NCI-H2081 treated with DMSO at 0.1 percent for 48 hours (cell line): ENCODE measurements at places on chromosomes 7 and 10.
A peak's percentile ranks its signal among the peaks of the same experiment; 100 is the strongest.

GRCh38 chr7:91414734-91415133 lies 150.5 kb downstream of the FZD1 start:
- no peak for DNase-seq

DNA sequence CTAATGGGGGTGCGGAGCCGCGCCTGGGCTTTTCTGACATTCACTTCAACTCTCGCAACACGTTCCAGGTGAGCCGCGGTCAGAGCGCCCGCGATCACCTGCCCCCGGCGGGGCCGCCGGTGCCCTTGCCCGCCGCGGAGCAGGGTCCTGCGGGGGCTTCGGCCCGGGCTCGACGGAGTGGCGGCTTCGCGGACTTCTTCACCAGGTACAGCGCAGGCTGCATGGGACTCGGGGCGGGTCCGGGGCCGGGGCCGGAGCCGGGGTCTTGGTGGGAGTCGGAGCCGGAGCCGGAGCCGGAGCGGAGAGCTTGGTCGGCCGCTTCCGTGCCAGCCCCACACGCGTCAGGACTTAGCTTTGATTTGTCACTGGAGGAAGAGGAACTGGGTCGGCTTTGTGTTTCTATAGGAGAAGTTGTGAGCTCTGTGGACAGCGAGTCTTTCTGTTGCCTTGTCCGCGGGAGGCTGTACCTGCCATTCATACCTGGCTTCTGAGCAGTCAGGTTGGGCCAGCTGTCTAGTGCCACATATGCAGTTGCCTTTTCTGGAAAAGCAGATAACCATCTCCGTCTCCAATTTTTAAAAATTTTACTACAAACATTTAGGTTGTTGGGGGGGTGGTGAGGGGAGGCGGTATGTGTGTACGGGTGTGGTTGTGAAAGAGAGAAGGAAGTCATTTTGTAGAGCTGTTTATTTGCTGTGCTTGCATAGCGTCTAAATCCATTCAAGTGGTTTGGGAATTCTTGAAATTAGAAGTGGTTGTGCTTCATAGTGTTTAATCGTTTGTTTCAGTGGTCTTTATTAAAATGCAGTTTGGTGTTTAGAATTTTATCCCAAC lies 1.3 kb downstream of the TBC1D12 start:
- DNase-seq, result peak; percentile 10

DNA sequence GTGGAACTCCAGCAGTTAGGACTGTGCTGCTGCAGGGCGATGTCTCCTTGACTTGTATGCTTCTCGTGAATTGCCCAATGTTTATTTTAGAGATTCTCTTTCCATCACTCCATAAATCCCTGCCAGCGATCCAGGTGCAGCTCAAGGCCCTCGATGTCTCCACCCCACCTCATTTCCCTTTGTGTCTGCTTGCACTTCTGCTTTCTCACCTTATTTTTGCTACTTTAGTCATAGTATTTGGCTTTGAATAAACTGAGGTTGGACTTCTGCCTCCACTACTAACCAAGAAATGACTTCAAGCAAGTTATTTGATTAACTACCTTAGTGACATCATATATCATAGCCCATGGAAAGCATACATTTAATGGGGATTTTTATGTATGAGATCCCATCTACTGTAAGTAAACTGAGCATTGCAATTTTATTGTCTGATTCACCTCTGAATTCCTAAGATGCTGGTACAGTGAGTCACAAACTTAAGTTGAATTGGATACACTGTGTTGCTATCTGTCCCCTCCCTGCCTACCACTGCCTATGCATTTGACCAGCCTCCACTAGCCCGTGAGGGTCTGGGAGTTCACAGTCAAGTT lies 255.8 kb downstream of the ABCA13 start:
- DNase-seq, result no peak

DNA sequence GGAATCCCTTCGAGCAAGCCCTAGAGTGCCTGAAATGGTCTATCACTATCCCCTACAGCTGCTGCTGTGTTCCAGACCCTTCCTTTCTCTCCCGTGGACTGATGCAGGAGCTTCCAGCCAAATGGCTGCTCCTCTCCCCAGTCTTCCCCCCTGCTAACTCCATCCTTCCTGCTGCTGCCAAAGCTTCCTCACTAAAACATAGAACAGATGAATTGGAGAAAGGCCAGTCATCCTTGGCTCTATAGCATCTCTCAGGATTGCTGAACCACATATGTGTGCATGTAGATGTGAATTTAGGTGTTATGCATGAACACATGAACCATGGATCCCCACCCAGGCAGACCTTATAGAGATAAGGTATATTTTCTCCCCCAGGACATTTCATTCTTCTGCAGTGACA lies 60.7 kb downstream of the GPR26 start:
- no peak for DNase-seq

DNA sequence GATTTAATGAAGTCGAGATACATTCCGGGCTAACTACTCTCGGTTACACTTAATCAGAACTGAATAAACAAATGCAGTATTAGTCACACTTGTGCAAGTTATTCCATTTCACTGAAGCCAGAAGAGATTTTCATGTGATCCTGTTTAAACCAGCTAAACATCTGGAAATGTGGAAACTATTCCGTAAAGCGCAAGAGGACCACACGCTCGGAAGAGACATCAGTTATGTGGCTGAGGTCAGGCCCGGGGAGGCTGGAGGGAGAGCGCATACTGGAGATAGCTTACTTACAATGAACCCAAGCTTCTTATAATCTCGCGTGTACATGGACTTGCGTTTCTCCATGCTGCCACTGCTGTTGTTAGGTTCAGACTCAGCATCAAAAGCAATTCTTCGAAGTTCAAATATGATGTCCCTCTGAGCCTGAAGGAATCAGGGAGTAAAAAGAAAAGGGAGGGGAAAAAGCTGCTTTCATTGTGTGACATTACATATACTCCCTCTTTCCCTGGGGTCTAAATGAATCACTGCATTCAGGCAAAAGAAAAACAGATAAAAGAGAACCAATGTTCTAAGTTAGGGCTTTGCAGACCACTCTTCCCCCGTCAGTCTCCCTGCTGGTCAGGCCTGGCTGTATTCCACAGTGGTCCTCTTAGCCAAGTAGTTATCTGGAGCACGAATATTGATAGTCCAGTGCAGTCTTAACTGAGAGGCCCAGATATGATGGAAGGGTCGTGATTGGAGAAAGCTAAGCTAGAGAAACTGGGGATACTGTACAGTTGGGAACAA lies 237.4 kb downstream of the ELMO1 start:
- DNase-seq, result no peak

DNA sequence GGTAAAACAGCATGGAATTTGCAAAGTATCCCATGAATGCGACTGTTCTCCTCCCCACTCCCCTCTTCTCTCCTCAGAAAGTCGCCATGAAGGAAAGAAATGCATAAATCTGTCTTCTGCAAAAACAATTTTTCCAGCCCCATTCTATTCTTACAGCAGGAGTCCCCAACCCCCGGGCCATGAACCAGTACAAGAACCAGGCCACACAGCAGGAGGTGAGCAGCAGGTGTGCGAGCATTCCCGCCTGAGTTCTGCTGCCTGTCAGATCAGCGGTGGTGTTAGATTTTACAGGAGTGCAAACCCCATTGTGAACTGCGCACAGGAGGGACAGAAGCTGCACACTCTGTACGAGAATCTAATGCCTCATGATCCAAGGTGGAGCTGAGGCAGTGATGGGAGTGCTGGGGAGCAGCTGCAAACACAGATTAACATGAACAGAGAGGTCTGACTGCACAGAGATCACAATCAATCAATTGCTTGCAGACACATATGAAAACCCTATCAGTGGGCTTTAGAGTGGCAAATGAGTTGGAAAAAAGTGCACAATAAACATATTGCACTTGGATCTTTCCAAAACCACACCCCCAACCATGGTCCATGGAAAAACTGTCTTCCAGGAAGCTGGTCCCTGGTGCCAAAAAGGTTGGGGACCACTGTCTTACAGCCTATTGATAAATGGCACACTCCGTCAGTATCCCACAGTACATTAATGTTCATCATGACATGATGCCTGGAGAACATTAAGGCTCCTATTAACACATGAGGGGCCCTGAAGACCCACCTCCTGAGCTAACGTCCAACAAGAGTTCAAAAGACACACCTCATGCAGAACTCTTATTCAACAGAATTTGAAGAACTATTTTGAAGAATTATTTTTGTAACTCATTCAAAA lies 205.0 kb downstream of the PTPRN2 start:
- DNase-seq, result no peak
